Stimulated activated naive CD8-positive, alpha-beta T cell treated with anti-CD3 and anti-CD28 coated beads, Interleukin-15, Interleukin-2, amounts not matched to agents 100 U/mL and 50 U/mL, for 24 hours (primary cell): ENCODE measurements at places on chromosomes 3 and 15.

GRCh38 chr3:124268355-124268754 is 276.4 kb upstream of the ROPN1 start:
- no peak for DNase-seq

DNA sequence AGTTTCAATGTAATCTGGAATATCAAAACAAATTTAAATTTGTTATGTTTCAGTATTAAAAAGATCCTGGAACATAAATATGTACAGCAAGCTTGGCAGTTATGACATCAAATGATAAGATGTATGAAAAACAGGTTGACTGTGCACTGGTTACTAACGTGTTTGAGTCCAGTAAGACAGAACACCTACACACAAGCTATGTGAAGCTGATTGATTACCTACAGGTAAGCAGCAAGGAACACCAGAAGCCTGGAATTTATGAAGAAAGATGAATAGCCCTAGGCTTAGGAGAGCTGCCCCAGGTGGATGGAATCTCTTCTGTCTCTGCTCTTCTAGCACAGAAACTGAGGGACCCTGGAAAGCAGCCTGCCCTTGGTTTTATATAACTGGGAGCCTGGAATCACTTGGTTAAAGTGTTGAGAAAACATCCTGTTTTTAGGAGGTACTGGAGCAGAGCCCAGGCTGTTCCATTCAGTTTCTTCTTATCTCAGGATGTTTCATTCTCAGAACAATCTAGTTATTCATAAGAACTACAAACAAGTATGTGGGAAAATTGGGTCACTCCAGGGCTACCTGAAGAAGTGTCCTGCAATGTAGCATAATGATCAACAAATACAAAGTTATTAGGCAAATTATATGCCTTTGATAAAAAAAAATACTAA is 36.3 kb downstream of the SLITRK3 start:
- DNase-seq: no peak

DNA sequence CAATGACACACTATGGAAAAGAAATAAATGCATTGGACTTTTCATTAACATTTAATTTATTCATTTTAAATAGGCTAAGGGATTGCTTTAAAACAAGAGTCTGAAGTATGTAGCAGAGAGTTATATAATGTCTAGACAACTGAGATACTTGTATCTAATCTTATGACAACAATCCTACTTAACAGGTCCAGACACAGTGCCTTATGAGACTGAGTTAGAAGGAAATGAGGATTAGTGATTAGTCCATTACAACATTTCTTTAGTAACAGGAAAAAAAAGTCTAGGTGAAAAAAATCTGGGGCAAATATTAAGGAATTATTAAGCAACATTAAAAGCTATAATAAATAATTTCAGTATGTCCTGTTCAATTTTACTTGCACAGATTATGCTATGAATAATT is 140.6 kb downstream of the MEIS2 start:
- DNase-seq: no peak

DNA sequence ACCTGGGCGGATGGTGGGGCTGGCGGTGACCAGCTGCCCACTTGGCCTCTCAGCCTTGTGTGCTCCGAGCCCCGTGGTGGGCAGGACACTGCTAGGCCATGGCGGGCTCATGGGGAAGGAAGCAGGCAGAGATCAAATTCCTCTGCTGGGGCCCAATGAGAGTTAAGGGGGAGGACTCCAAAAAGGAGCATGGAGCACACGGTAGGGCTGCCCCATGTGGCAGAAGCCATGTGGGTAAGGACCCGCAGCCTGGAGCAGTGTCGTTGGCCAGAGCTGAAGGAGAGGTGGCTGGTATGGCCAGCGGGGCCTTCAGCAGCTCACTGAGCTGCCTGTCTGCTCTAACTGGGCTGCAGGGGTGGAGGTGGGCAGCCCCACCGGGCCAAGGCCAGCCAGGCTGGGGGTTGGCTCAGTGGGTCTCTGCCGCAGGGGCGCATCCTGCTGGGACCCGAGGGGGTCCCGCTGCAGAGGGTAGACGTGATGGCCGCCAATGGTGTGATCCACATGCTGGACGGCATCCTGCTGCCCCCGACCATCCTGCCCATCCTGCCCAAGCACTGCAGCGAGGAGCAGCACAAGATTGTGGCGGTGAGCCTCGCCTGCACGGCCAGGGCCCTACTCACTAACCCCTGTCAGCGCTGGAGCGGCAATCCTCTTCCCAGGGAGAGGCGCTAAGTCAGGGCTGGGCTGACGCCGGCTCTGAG is 11.3 kb downstream of the STAB1 start:
- DNase-seq: no peak

GRCh38 chr3:56593455-56594158 is 36.6 kb downstream of the CCDC66 start:
- no peak for DNase-seq

DNA sequence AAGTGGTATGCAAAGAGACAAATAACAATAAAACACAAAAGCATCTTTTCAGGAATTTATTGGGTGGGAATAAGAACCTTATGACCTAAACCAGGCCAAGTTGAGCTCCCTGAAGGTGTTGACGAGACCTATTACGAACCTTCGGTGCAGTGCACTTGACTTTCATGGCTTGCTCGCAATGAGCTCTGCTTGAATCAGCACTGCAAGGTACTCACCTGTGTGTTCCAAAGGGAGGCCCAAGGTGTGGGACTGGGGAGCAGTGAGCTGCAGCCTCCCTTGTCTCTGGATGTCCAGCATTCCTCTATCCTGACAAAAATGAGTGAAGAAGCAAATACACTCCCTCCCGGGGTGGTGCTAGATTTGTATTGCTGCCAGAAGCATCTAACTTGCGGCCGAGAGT is at the start of gene MDFIC2:
MDFIC2 (minus strand) TSS at position 303 of the 400 bp plus-strand sequence. CDS start 665 bp downstream, outside the sequence.
- no peak for DNase-seq

GRCh38 chr3:16794257-16794656 is 90.5 kb upstream of the PLCL2 start:
- no peak for DNase-seq

DNA sequence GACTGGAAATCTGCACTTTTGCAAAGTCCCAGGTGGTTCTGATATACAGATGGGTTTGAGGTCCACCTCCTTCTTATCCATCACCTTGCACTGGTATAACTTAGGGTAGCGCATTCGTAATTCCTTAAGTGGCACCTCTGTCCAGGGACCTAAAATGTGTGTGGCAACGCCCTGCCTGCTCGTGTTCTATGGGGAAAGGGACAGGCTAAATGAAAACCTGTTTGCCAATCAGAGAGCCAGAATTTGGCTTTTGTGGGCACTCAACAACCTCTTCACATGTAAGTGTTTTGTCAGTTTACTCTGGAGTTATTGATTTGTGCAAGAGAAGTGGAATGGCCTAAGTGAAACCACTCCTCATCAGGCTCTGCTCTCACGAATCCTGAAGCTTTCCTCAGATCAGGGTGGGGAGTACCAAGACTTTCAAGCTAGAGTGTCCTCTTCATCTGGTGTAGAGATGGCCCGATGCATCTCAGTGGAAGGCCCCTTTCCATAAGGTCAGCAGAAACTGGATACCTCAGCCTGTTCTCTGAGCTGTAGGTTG is 138.3 kb downstream of the ALDH1A2 start:
- DNase-seq: no peak

DNA sequence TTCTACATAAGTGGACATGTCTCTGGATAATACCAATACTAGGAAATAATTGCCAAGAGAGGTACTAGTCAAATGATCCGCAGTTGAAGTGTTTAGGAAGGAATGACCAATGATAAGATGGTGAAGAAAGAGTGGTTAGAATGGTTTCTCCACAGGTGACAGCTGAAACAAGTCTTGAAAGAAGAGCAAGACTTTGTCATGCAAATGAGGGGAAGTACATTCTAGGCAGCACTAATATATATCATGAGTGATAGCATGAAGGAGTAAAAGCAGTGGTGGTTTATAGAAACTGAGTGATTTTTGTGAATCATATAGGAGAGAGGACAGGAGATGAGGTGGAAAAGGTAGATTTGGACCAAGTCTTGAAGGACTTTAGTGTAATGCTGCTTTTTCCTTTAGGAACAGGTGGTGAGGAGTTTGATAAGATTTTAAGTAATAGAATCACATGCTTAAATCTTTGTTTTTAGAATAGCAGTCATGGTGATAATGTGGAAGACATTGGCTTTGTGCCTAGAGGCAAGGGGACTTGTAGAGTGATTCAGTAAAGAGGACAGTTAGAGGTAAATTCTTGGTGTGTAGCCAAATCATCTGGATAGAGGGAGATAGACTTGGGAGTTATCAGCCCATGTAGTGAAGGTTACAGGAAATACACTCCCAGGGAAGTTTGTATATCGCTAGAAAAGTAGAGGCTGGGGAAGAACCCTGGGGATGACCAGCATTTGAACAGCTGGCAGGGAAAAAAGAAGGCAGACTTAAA is 31.9 kb downstream of the SLMAP start:
- DNase-seq: no peak

GRCh38 chr3:139285691-139286090 is 58.1 kb upstream of the MRPS22 start:
- DNase-seq: no peak

- DNase-seq: no peak
Observed at GRCh38 chr3:38019658-38020341, 9.6 kb downstream of the PLCD1 start.

DNA sequence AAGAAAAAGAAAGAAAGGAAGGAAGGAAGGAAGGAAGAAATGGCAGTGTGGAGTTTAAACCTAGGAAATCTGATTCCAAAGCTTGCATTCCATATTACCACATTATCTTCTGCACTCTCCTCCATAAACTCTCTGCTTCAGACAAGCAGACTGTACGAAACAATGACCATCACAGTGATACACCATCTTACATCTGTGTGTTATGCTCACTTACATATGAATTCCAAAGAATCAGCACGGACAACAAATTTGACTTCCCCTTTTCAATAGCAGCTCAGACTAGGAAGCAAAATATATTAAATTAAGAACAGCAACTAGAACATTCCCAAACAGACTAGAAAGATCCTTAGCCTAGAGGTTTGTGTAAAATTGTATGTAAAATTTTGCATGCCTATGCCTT is 18.0 kb upstream of the PPM1L start:
- DNase-seq: no peak

DNA sequence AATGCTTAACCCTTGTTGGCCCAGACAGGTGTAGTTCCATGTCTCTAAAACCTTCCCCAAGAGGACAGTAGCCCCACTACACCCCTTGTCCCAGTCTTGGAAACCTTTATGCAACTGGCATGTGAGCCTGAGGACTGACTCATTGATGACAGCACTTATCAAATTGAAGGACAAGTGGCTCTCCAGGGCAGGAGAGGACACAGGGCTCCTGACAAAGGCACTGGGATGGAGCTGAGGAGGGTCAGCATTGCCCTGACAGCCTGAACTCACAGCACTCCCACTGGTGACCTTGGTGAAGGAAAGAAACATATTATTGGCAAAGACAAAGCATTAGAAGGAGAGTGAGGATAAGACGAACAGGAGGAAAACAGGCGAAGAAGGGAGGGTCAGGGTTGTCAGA is 139.9 kb downstream of the EPHB1 start:
- DNase-seq: no peak
